ENCODE measurements at places on chromosomes 3 and 15.

DNA sequence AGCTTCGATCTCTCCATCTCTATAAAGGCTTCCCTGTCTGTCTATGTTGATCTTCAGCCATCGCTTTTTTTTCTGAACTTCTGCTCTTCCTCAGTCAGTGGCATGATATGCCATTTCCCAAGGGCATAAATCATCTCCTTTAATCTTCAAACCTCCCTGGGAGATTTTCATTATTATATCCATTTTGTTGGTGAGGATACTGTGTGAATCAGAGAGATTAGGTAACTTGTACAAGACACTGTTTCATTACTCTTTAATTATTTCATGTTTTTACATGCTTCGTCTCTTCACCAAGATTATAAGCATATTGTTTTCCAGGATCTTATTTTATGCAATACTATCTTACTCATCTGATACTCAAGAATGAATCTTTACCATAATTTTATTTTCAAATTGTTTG is 124.8 kb upstream of the ATP11B start:
- no peak for DNase-seq

DNA sequence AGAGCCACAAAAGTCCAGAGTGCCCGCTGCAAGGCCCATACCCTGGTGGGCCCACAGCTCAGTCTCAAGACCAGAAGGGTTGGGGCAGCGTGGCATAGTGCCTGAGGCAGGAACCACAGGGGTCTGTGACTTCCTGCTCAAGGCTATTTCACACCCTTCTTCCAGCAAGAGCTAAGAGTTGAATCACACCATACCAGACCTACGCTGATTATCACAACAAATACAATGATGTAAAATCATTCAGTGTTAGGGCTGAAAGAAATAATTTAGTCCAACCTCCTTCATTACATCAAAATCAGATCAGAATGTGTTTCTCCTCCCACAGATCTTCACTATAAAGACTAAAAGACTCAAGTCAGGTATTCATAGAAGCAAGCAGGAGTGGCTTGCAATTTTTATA is 27.8 kb upstream of the ST8SIA2 start:
- no peak for DNase-seq

GRCh38 chr3:128281461-128282367 is 128.4 kb downstream of the EEFSEC start:
- no peak for DNase-seq

DNA sequence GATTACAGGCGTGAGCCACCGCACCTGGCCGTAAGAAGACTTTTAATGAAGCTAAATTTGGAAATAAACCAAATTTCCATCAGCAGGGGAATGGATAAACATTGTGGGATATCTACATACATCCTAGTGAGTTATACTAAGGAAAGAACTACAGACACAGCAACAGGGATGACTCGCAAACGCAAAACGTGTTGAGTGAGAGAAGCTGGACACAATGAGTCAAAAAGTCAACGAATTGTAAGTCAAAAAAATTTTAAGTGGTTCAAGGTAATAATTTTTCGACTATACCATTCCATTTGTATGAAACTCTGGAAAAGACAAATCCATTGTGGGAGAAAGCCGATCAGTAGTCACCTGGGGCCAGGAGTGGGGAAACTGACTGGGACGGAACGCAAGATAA is 19.9 kb downstream of the PLA2G4F start:
- no peak for DNase-seq

DNA sequence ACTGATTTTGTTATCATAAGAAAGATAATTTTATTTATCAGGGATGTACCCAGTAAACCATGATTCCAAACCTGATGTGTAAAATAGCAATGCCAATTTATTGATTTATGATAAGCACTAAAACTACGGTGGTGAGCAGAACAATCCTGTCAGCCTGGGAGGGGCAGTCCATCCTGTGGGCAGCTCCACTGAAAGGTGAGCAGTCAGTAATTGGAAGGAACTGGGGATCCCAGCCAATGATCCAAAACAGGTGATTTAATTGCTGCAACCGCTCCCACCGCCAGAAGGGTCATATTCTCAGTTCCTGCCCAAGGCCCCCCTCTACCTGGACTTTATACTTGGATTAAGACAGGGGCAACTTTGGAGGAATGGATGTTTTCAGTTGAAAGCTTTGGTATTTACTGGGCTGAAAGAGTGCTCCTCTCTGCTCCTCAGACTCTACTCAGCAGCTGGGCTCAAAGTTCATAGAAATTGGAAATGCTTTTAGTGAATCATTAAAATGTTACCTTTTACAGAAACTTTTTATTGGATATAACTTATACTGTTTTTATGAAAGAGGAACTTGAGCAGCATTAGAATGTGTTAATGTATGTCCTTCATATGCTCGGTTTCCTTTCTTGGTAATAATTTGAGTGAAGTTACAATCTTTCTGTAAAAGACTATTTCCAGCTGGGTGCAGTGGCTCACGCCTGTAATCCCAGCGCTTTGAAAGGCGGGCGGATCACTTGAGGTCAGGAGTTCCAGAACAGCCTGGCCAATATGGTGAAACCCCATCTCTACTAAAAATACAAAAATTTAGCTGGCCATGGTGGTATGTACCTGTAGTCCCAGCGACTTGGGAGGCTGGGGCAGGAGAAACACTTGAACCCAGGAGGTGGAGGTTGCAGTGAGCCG is 198.6 kb upstream of the IL12A start:
- DNase-seq, result no peak

DNA sequence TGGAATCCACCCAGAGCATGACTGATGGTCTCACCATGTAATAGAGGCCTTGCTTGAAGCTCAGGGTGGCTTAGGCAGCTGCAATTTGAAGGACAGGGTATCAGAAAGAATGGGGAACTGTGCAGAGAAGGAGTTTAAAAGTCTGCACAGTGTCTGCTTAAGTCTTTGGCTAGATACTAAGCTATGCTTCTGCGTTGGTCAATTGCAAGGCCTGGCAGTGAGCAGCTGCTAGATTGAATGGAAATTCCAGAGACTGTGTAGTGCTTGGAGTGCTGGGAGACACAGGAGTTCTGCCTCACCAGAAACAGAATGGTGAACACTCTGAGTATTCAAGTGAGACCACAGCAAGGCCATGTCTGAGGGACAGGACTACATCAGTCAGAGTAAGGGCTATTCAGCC is 17.3 kb upstream of the ATP10A start:
- no peak for DNase-seq

GRCh38 chr3:38095669-38096483 is 41.1 kb downstream of the ACAA1 start:
- DNase-seq, result no peak

GRCh38 chr3:172905451-172905850 is 154.9 kb downstream of the ECT2 start:
- DNase-seq, result no peak

GRCh38 chr3:2967871-2968270 is 142.3 kb downstream of the IL5RA start:
- no peak for DNase-seq

GRCh38 chr3:16388850-16389441 is 123.9 kb downstream of the OXNAD1 start:
- DNase-seq, result no peak

GRCh38 chr3:171980578-171981270 is 58.7 kb upstream of the FNDC3B start:
- DNase-seq, result no peak

DNA sequence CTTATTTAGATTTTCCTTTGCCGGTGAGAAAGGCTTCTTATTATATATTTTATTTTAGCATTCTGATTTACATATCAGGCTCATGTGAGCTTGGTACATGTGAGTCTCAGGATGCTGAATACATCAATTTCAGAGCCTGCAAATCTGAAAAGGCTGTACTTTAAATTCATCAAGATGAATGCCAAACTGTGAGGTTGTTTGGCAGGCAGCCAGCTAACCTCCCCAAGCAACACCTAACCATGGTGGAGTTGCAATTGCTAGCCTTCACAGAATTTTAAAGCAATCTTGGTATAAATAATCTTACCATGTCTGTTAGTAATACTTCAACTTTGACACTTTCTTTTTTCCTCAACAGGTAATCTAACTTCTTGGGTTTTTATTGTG is 252.5 kb downstream of the CDIN1 start:
- DNase-seq, result no peak

DNA sequence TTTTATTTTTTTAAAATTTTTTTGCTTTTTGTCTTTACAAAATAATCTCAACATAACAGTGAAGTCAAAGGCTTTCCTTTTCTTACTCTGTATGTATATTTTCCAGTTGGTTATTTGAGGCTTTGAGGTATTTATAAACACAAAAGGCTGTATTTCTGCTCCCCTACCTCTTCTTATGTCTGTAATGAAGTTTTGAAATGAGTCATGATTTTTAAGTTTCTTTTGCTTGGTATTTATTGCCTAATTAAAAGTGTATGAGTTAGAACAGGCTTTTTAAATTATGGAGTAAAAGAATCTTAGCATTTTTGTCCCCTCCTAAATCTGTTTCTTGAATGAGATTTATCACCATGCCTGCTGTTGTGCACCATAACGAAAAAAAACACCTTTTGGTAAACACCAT is 66.0 kb downstream of the DCUN1D1 start:
- DNase-seq, result no peak

DNA sequence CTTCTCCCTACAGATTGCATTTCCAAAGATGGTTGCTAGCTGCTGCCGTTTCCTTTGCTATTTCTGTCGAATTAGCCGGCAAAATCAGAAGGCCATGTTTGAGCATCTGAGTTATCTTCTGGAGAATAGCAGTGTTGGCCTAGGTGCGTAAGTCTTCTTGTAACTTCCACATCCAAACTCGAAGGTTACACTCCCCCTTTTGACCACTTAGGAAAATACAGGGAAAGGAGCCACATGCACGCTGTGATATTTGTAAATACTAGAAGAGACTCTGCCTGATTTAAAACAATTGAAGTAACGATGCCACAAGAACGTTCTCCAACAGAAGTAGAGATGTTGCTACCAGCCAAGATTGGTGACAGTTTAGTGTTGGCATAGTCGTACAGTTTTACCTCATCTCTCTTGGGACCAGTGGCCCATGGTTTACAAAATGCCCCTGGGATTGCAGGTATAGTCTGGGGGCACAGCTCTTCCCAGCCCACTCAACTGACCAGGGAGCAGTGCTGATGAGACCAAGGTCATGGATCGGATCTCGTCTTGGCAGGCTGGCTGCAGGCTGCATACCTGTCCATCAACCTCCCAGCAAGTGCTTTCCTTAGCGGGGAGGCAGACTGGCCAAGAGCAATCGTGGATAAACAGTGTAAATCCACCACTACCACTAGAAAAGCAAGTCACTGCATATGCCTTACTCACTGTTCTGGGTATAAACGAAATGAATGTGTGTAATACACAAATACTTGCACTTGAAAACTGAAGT is 268.4 kb upstream of the CHRM5 start:
- DNase-seq, result no peak

DNA sequence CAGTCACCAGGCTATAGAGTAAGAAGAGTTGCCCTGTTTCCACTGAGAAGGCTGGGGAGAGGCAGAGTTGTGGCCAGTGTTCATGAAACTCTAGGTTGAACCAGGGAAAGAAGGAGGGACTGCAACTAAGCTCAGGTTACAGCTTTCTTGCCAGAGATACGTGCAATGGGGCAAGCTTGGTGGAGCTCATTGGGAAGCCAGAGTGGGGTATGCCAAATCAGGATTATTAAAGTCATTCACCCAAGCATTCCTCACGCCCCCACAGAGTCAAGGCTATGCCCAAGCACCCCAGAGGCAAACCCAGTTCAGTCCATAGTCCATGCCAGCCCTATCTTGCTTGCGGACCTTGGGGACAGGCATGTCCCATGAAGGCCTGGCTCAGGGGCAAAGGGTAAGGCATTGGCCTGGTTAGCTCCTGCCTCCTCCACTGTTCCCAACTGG is 17.6 kb downstream of the SLC6A20 start:
- DNase-seq, result no peak

- DNase-seq, result no peak
These were observed 94.1 kb downstream of the ASB7 start for GRCh38 chr15:100696452-100696851.

DNA sequence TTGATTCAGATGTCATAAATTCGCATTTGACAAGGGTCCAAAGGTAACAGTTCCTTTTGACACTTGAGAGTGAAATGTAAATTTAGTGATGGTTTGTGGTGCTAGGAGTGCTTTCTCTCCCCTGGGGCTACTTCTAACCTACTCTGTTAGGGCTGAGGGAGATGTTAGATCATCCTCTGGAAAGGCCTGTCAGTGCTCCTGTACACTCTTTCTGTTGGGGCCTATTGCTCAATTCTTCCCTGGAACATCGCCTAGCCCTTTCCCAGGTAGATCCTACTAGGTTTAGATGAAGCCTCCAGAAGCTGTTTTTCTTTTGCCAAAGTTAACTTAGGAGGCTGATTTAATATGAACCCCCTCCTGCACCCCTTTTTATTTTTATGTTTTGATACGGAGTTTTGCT is 1.4 kb downstream of the PCCB start:
- no peak for DNase-seq

DNA sequence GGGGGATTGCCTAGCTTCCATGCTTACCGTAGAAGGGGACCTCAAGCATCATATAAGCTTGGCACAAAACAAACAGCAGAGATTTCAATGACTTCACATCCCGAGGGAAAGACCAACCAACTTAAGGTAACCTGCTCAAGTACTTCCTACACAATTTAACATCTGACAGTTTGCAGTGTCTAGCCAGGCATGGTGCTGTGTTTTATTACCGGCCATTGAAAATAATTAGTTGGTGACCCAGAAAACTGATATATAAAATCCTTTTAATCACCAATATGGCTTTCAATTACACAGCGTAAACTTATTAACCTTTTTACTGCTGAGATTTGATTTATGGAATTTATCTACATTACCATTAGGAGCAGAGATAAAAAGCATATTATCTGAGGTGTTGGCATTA is 268.3 kb downstream of the ARRDC4 start:
- no peak for DNase-seq

DNA sequence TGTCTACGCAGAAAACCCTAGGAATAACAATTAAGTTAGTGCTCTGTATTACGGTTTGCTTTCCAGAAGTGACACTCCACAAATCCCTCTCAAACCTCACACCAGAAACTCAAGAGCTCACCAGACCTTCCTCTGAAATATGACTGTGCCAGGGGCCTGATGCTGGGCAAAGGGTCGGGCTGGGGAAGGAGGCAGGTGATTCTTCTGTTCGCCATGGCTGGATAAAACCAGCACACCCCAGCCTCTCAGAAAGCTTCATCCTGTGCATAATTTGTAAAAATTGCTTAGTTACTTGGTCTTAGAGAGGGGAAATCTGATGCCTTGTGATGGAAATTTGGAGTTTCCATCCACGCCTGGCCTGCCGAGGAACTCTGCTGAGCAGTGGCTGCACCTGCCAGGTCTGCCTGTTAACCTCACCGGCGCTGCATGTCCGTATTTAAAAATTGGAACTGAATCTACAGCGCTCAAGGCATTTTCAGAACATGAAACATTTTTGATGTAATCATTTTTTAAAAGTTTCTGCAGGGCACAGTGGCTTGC is 22.7 kb upstream of the ATP1B3 start:
- DNase-seq, result no peak

- DNase-seq, result no peak
These were observed at the start of gene ELL3 for GRCh38 chr15:43776718-43777266. Gene ELL3 (minus strand): TSS chr15:43776966. CDS start chr15:43776901, 65 bp downstream.

All from 8988T (cell line).